Kidney epithelial cell (primary cell): ENCODE measurements at places on chromosomes 5 and 9. TPM values are rescaled to one million over a fixed set of nuclear protein-coding genes. Genes with fewer than 3 reads are reported as not detected.

ADAMTS6 gene
- 15.3 and 16.2 TPM in 2 replicates for total RNA-seq

- peak; percentile 63 for DNase-seq
These were observed 207.2 kb downstream of the ENC1 start for GRCh38 chr5:74433255-74433895.

GRCh38 chr5:139633295-139634027, 14.7 kb upstream of the CXXC5 start:
- no peak for DNase-seq

GRCh38 chr9:84271531-84271900, 69.0 kb downstream of the SLC28A3 start:
- peak; percentile 65 for DNase-seq

DNA sequence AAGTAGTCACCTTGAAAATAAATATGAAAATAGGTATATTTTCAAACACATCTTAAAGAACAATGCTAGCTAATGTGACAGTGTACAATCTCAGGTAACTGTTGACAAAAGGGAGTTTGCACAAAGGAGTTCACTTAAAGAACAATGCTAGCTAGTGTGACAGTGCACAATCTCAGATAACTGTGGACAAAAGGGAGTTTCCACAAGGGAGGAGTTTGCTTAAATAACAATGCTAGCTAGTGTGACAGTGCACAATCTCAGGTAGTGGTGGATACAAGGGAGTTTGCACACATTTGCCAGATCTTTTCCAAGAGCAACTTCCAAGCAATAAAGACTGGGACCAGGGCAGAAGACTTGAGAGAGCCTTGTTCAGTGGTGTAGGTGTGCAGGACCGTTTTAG, 442.9 kb upstream of the FTMT start:
- no peak for DNase-seq

DNA sequence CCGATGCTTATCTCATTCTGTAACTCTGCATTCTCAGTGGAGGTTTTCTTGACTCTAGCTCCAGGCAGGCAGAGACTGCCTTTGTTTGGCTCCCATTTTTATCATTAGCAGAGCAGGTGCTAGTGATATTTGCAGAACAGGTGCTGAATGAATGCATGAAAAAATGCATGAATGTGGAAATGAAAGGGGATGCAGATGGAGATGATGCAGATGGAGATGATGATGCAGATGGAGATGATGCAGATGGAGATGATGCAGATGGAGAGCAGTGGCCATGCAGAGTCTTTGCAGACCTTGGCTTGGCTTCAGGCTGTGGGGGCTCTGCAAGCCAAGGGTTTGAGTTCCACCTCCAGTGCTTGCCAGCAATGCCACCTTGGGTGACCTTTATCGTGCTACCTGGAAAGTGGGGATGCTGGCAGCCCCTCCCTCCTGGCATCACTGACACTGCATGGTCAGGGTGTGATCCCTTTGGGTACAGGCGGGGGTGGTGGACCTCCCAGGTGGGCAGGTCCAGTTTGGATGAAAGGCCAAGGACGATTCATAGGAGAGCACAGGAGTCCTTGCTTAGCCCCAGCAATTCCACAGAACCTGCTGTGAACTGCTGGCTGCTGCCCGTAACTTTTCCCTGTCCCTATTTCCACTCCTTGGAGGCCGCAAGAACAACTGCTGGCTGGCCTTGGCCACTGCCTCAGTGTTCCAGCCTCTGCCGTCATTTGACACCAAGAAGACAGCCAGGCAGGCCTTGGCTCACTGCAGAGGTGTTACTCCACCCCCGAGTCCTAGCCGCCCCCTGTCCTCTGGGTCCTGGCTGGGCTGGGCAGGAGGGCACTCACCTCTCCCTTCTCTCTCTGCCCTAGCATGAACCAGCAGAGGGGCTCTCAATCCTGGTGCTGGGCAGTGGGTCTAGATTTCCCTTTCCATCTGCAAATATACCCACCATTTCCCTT, 33.0 kb downstream of the ERGIC1 start:
- DNase-seq = no peak

DNAJC25 gene
- total RNA-seq = 5.7 and 8.1 TPM in 2 replicates

RGS14 gene
- total RNA-seq = 14.5 and 22.9 TPM in 2 replicates
